CD4-positive, alpha-beta T cell treated with Interleukin-4 for 1 hour (primary cell): ENCODE measurements at places on chromosomes 11 and 22.

GRCh38 chr11:124481365-124482323 lies 36.1 kb upstream of the OR8B8 start:
- no peak for DNase-seq

DNA sequence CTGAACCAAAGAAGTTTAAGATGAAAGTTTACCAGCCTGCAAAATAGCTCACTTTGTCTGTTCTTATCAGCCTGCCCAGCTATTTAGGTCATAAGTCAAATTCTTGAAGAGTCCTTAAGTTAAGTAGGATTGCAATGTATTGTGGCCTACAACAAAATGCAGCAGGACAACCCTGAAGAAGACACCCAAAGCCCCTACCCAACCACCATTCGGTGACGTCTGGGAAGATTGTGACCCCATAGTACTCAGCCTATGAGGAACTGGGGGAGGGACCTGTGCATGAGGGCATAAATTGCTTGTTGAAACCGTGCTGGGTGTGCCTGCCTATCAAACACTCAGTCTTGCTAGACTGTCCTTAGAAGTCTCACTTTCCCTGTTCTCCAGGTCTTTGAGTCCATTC lies 50.5 kb upstream of the FDX1 start:
- DNase-seq = no peak

GRCh38 chr22:46242076-46242475 lies 8.0 kb downstream of the CDPF1 start:
- no peak for DNase-seq

DNA sequence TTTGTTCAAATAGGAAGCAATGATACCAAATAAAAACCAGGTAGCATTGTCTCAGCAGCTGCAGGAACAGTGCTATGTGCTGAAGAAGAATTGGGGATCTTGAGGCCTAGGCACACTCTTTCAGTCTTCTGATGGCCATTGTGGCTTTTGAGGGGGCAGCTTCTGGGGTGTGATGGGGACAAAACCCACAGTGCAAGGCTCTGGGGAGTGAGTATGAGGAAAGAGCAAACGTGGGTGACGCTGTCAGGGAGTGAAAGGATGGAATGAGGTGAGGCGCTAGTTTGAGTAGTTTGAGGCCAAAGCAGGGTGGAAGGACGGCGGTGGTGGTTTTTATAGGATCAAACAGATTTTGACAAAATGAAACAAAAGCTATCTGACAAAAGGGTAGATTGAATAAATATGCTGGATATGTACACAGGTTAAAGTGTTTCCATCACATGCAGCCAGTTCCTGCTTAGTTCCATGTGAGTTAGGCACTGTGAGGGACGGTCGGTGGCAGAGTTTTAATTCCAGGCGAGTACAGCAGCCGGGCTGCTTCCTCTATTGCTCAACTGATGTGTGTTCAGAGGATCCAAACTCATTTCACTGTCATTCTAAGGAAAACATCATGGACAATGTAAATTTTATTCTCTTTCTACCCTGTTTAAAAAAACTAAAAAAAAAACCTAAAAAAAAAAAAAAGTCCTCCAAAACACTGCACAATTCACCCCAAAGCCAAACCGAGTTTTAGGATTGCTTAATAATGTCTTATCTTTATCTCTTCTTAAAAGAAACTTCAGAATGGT lies 18.9 kb downstream of the ADAMTS15 start:
- DNase-seq = no peak

GRCh38 chr22:32680277-32680676 lies 121.2 kb upstream of the TIMP3 start:
- no peak for DNase-seq

DNA sequence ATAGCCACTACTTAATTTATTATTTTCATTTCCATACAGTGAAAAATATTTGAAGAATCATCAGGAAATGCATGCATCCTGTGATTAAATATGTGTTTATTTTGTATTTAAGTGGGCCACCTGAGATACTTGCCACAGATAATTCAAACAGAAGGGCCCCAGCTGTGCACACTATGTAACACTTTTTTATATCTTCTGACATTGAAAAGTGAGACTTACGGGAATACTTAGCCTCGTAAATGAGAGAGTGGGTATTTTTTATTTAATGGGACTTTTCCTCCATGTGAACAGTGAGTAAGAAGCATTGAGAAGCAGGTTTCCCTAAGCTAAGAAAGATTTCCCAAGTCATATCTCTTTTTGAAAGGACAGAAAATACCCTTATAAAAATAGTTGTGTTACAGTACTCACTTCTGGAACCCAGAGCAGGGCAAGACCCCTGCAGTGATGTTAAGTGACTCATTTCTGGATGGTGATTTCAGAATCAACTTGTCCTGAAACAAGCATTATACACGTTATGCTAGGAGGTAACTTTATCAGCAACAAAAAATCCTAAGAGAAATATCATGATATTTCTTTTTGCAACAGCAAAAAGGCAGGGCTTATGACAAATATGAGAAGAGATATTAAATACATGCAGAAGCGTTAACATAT lies 478.1 kb upstream of the CHORDC1 start:
- DNase-seq = no peak

- no peak for DNase-seq
These were observed 27.8 kb downstream of the CD82 start for GRCh38 chr11:44593251-44593650.

- DNase-seq = no peak
These were observed 59.0 kb upstream of the TBCEL start for GRCh38 chr11:120964857-120965256.

GRCh38 chr22:19756288-19757128 lies 4.1 kb upstream of the TBX1 start:
- DNase-seq = peak; percentile 70

DNA sequence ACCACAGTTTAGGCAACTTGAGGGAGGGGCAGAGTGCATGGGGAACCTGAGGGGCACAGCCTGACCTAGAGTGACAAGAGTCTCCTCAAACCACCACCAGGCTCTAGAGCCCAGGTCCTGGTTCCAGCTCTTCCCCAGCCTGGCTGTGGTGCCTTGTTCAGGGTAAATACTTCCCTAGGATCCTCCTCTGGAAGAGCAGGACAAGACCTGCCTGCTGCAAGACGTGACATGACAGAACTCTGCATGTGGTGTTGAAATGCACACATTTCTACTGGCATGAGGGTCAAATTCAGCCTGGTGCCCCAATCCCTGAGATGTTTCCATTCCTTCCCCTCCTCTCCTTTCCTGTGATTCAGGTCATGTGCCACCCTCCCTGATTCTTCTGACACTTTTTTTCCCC lies 3.3 kb downstream of the SEC14L2 start:
- DNase-seq = no peak

- no peak for DNase-seq
These were observed 31.9 kb downstream of the FAM83F start for GRCh38 chr22:40026641-40027040.

DNA sequence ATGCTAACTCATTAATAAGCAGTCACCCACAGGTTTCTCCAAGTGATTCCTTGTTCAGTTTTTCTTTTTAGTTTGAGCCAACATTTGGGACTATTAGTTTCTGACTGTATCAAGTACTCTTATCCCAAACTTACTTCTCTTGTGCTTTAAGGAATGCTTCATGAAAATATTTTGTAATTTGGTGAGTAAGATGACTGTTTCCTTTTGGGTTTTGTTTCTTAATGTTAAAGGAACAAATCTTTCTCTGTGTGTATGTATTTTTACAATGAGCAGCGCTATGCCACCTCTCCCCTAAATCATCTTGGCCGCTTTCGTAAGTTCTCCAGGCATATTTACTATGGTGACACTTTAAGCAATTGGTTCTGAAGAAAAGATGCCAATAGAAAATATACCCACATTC lies 72.4 kb downstream of the LDLRAD3 start:
- DNase-seq = no peak

DNA sequence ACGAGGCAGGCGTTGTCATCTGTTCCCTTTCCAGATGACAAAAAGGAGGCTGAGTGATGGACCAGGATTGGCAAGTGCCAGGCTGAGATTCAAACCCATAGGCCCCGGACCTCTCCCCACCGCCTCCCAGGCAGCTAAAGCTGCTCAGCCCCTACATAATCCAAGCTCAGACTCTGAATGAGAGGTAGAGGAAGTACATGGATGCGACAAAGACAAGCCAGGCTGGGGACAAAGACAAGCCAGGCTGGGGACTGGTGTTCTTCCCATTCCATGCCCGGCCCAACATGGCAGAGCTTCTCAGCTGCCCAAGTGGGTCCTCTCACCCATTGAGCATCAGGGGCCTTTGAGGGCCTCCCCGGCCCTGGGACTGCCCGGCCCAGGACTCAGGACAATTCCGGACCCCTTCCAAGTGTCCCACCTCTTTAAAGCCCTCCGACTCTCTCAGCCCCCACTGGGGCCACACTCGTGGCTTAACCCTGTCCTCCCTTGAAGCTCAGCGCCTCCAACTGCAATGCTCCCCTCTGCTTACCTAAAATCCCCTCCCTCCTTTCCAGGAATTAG lies 4.8 kb downstream of the MFNG start:
- DNase-seq = no peak

- no peak for DNase-seq
These were observed 15.5 kb upstream of the RASSF10 start for GRCh38 chr11:12993626-12994025.

- no peak for DNase-seq
These were observed 3.1 kb upstream of the PANX3 start for GRCh38 chr11:124608147-124608546.

GRCh38 chr11:102120437-102120973 lies 10.3 kb downstream of the YAP1 start:
- DNase-seq = no peak

DNA sequence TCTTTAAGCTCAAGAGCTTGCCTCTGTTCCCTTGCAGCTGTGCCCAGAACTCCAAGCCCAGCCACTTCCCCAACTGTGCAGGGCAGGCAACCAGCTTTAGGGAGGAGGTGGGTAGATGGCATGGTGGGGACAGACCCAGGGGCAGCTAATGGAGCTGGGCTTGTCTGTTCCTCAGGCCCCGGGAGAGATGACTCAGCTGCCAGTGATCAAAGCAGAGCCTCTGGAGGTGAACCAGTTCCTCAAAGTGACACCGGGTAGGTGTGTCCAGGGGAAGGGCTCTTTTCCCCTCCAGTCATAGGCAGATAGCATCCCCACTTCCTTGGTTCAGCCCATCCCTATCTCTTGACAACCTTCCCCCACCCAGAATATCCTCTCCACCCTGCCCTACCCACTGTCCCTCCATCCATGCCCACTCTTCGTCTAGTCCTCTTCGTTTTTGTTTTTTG lies 32.4 kb downstream of the CREB3L1 start:
- DNase-seq = peak; percentile 21

- no peak for DNase-seq
These were observed 558.7 kb downstream of the BRD1 start for GRCh38 chr22:49268924-49269323.

GRCh38 chr11:77411717-77412441 lies 62.0 kb downstream of the PAK1 start:
- DNase-seq = peak; percentile 80

GRCh38 chr22:37418627-37419369 lies 8.5 kb downstream of the ELFN2 start:
- no peak for DNase-seq

GRCh38 chr22:46072981-46073682 lies 77.2 kb upstream of the PPARA start:
- DNase-seq = no peak

DNA sequence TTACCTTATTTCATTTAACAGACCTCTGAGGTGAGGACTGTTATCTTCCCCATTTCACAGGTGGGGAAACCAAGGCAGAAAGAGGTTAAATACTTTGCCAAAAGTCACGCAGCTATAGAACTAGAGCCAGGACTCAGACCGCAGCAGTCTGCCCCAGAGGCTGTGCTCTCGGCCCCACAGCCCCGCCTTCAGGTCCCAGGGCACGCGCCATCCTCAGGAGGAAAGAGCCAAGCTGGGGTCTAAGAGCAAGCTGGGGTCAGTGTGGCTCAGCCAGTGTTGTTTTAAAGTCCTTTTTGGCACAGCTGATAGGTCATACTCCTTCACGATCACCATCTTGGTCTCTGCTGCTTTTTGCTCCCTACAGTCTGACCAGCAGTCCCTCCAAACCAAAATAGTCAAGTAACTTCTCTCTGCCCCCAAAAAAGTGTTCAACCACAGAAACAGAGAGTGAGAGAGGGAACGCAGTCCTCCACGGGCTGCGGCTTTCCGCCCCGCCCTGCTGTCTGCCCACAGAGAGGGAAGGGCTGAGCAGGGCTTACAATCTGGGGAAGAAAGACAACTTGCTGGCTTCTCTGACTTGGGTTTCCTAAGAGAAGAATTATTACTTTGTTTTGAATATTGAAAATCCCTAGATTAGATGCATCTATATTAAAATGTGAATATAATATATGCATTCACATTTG lies 137.2 kb upstream of the OPCML start:
- no peak for DNase-seq

DNA sequence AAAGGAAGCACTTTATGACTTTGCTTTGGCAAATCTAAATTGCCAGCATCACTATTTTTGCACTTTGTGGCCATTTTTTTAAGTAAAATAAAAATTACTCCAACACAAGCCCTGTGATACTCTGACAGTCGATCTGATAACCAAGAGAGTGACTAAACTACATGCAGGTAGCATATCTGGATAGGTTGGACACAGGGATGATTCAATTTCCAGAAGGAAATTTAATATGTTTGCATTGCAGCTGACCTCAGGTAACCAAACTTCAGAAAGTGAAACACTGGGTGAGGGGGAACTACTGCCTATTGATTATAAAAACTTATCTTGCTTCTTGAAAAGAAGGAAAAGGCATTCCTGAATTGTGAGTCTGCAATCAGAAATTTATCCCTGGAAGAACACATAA lies 13.9 kb downstream of the OR5B3 start:
- no peak for DNase-seq

GRCh38 chr11:24524156-24524555 lies 27.3 kb downstream of the LUZP2 start:
- no peak for DNase-seq

DNA sequence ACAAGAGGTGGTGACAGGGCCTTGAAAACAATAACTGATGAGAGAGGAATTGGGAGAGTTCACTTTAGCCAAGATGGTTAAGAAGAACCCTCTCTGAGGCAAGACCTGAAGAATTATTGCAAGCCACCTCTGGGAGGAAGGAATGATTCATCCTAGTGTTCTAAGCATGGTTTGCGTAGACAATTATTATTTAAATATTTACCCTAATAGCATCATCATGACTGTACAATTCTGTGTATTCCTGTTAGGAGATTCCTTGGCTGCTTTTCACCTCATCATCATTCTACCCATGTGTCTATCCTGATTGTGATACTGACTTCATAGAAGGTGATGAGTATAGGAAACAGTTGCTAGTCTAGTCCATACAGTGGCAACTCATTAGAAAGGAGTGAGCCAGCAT lies 264.4 kb downstream of the DDX10 start:
- no peak for DNase-seq

DNA sequence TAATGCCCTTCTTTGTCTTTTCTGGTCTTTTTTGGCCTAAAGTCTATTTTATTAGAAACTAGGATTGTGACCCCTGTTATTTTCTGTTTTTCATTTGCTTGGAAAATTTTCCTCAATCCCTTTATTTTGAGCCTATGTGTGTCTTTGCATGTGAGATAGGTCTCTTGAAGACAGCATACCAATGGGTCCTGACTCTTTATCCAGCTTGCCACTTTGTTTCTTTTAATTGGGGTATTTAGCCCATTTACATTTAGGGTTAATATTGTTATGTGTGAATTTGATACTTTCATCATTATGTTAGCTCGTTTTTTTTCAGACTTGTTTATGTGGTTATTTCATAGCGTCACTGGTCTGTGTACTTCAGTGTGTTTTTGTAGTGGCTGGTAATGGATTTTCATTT lies 682.6 kb downstream of the JRKL start:
- no peak for DNase-seq

- no peak for DNase-seq
These were observed 12.2 kb upstream of the PIM3 start for GRCh38 chr22:49948116-49948957.

- no peak for DNase-seq
These were observed 118.8 kb downstream of the RRAS2 start for GRCh38 chr11:14240221-14240620.
